Articular chondrocyte of knee joint (primary cell): ENCODE measurements at places on chromosomes 7 and 10. TPM values are rescaled to one million over a fixed set of nuclear protein-coding genes. Genes with fewer than 3 reads are reported as not detected.

SHH gene
- not detected in 2 replicates for total RNA-seq

HOGA1 gene
- 5.0 and 6.5 TPM in 2 replicates for total RNA-seq

SFTPA1 gene
- not detected in 2 replicates for total RNA-seq

RAPGEF5 gene
- total RNA-seq: 3.4 and 4.3 TPM in 2 replicates

DNAJC12 gene
- 0.26 and 1.4 TPM in 2 replicates for total RNA-seq

DDX50 gene
- 57.4 and 57.6 TPM in 2 replicates for total RNA-seq

CRYGN gene
- 0.76 and 0.78 TPM in 2 replicates for total RNA-seq

PPP1R9A gene
- total RNA-seq: under 0.01 and 0.11 TPM in 2 replicates

GPNMB gene
- total RNA-seq: 190 and 218 TPM in 2 replicates

OR2A7 gene
- 1.9 and 2.6 TPM in 2 replicates for total RNA-seq

KCNMA1 gene
- total RNA-seq: 132 and 145 TPM in 2 replicates

FFAR4 gene
- total RNA-seq: not detected in 2 replicates

CALML5 gene
- total RNA-seq: not detected in 2 replicates

CPA2 gene
- total RNA-seq: 0.26 and 0.43 TPM in 2 replicates

MLXIPL gene
- total RNA-seq: not detected in 2 replicates

STK32C gene
- total RNA-seq: 6.8 and 9.1 TPM in 2 replicates

VWC2 gene
- under 0.01 TPM in 1 of 2 replicates, not detected in the other for total RNA-seq

NEUROD6 gene
- not detected in 2 replicates for total RNA-seq

ABCB4 gene
- 0.65 and 3.5 TPM in 2 replicates for total RNA-seq

FAM24B gene
- 4.1 TPM in 2 replicates for total RNA-seq

SP8 gene
- total RNA-seq: not detected in 2 replicates

MCM10 gene
- 3.1 and 4.1 TPM in 2 replicates for total RNA-seq

PSD gene
- 1.8 and 2.1 TPM in 2 replicates for total RNA-seq

NAT16 gene
- 0.11 TPM in 1 of 2 replicates, not detected in the other for total RNA-seq

ACTR3C gene
- 6.2 and 7.8 TPM in 2 replicates for total RNA-seq

CCDC3 gene
- 0.76 and 2.2 TPM in 2 replicates for total RNA-seq

TMEM236 gene
- 0.22 and 0.26 TPM in 2 replicates for total RNA-seq

AKR1C1 gene
- 196 and 264 TPM in 2 replicates for total RNA-seq

TMEM229A gene
- not detected in 2 replicates for total RNA-seq

MTURN gene
- total RNA-seq: 25.4 and 28.1 TPM in 2 replicates

ARHGAP19 gene
- 3.7 and 4.3 TPM in 2 replicates for total RNA-seq

LAMB1 gene
- 162 and 222 TPM in 2 replicates for total RNA-seq

ASIC3 gene
- total RNA-seq: 0.13 and 0.32 TPM in 2 replicates
